NCI-H1436 (cell line): ENCODE measurements at places on chromosomes 3 and 15.

- DNase-seq = no peak
Measured at GRCh38 chr3:87045473-87045872, 54.5 kb upstream of the VGLL3 start.

GRCh38 chr15:93072011-93072410 is 17.0 kb downstream of the RGMA start:
- no peak for DNase-seq

DNA sequence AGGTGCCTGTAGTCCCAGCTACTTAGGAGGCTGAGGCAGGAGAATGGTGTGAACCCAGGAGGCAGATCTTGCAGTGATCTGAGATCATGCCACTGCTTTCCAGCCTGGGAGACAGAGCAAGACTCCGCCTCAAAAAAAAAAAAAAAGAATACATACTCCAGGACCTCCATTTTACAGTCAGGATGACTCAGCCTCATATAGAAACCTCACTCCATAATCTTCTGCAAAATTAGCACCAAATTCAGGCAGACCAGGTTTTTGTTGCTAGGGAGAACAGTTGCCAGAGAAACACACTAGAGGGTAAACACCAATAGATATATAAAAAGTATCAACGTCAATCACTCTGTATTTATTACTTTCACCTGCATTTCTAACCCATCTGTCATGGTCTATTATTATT is 28.3 kb upstream of the AP3B2 start:
- DNase-seq = no peak

DNA sequence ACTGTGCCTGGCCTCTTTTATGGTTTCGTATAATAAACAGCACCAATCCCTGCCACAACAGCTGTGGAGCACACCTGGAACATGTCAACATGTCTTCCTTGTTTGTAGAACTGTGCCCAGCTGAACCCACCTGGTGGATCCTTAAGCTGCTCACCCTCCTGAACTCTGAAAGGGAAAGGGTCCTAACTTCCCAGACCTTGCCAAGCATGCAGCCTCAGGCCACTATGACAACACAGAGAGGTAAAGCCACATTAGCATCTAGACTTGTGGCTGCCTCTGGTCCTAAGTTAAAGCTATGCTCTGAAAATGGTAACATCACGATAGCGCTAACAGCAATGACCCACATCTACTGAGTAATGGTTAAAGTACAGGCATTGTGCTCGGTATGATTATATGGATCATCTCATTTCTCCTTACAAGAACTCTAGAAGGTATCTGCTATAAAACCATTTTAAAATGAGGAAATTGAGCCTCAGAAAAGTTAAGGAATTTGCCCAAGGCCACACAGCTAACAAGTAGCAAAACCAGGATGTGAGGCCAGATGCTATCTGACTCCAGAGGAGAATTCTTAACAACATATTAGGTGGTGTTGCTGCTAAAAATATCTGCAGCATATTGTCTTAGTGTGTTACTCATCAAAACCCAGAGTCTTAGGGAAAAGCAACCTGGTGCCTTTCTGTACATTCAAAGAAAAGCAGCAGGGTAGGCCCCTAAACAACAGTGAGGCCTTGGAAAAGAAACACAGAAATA is 23.1 kb upstream of the HERC1 start:
- DNase-seq = no peak

GRCh38 chr3:99351122-99351521 is 287.3 kb upstream of the COL8A1 start:
- no peak for DNase-seq

DNA sequence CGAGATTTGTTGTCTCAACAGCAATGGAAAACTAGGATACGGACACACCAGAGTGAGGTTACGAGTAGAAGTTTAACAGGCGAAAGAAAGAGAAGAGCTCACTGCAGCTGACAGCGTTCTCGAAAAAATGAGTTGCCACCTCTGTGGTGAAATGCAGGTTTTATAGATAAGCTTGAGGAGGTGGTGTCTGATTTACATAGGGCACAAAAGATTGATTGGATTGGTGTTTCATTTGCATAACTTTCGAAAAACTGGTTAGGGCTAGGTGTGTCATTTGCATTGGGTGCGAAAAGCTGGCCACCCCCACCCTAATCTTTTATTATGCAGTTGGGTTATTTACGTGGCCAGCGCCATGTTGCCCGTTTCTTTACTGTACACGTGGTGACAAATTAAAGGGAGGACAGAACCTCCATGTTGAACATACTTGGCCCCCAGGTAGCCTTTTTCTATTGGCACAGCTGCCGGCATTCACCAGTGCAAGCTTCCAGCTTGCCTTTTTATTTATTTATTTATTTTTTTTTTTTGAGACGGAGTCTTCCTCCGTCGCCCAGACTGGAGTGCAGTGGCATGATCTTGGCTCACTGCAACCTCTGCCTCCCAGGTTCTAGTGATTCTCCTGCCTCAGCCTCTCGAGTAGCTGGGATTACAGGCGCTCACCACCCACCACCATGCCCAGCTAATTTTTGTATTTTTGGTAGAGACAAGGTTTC is 8.3 kb downstream of the IFT122 start:
- no peak for DNase-seq

DNA sequence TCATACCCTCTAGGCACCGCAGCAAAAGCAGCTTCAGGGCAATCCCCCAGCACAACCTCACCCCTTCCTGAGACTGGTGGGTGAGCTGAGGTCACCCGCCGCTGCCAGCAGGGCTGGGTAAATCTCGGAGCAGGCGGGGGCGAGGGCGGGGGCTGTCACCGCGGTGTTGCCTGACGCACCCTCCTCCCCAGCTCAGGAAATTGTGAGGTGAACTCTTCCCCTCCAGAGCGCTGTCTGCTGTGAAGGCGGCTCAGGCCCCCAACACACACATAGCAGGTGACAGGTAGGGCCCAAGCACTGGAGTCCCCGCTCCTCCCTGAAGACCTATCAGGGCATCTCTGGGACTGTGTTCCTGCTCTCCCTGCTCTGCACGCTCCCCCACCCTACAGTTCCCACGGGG is 30.2 kb upstream of the FURIN start:
- no peak for DNase-seq

DNA sequence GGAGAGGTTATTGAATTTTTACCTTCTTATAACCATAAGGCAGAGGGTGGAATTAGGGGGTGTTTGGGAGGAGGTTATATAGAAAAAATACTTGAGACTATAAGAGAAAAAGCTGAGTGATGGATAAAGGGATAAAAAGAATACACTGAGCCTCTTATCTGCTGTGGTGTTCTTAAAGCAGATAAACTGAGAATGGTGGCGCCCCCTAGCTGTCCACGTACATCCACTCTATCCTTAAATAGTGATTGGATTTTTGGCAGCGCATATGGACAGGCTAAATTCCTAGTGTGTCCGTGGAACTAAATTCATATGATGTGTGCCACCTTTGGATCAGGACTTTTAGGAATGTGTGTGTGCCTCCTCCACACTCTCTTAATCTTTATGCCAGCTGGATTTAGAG is 121.1 kb downstream of the OXSM start:
- no peak for DNase-seq

DNA sequence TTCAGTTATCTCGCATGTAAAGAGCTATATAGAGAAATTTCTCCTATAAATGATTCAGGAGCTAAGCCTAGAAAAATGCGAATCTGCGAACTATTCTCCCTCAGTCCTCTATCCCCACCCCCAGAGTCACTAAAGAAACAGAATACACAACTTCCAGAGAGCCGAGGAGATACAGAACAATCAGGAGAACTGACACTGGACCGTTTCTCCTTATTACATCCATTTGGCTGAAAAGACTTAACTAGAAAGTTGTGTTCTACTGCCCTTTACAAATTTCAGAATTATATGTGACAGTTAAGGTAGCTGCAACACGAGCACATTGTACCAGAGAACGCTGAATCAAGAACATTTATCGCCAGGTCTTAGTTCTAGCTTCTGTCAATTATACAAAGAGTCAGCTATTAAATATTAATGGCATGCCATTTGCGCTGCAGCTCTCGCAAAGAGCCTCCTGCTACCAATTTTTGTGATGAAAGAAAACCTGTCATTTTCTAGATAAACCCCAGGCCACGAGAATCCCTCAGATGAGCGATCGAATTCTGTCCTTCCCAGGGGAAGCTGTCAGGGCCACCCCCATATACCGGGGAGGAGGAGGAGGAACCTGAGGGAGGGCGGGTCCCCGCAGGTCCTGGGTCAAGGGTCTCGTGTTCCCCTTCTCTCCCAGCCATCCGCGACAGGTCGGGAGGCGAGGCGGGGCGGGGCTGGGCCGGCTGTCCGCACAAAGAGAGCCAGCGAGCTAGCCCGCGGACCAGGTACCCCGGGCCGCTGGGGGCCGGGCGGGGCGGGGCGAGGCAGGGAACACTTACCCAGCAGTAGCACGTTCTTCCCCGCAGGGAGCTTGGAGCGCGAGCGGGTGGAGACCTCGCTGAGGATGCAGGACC is 878 bp downstream of the DYNC1LI1 start:
- DNase-seq = peak; percentile 9

- no peak for DNase-seq
Measured at GRCh38 chr3:15055019-15055557, 10.0 kb downstream of the MRPS25 start.

GRCh38 chr3:167866331-167866730 is 130.8 kb downstream of the SERPINI1 start:
- DNase-seq = no peak

GRCh38 chr3:136802481-136802996 is 16.4 kb upstream of the SLC35G2 start:
- peak; percentile 82 for DNase-seq

DNA sequence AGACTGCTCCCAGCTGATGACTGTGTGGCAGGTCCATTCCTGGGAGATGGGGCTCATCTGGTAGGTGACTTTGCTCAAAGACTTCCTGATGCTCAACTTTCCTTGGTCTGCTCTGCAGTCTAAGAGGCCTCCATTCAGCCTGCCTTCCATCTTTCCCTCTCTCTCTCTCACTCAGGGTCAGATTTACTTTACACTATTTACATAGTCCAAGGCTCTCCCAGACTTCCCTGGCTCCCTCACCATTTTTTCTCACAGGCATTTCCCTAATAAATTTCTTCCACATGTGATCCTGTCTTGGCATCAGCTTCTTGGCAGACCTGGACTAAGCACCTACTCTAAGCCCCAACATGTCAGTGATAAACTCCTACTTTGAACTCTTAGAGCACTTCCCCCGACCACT is 13.0 kb upstream of the PCCB start:
- DNase-seq = no peak

GRCh38 chr15:43187544-43188155 is 2.4 kb downstream of the CCNDBP1 start:
- DNase-seq = peak; percentile 42

DNA sequence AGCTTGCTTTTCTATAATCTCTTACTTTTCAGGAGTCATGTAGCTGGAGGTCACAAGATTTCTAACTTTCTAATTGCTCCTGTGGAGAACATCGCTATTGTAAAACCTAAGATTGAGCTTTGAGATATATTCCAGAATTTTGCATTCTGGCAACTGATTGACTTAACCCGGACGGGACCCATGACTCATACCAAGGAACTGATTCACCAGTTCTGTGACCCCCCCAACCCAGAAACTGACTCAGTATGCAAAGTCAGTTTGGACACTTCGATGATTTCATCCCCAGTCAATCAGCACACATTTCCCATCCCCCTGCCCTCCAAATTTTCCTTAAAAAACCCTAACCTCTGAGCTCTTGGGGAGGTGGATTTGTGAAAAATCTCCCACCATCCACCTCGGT is 396.5 kb upstream of the GBE1 start:
- no peak for DNase-seq

DNA sequence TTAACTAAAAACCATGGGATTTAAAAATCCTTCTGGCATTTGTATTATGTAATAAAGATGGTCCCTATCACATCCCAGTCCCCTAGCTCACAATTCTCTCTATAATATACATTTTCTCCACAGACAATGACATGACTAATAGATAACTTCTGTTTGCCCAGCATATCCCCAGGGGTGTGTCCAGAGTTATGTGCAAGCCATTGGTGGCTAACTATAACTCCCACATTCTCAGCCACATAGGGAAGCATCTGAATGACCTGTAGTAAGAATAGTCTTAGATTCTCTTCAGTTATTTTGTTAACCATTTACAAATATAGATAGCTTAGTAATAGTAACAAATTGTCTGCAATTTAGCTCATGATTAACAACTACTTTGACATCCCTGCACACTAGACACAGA is 52.2 kb upstream of the RBSN start:
- no peak for DNase-seq

DNA sequence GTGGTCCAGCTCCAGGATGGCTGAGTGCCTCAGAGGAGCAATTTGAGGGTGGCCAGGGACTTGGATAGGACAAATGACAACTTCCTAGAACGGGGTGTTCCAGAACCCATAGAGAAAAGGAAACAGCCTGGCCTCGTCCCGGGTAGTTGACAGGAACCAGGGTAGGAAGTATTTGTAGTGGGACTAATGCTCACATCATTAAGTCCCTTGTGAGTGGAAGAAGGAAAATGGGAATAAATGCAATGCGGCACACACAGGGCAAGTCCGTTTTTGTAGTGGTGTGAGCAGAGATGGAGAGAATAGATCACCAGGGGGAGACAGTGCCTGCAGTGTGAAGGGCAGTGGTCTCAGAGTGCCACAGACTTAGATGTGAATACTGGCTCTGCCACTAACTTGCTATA is 19.6 kb downstream of the TIMP4 start:
- no peak for DNase-seq

DNA sequence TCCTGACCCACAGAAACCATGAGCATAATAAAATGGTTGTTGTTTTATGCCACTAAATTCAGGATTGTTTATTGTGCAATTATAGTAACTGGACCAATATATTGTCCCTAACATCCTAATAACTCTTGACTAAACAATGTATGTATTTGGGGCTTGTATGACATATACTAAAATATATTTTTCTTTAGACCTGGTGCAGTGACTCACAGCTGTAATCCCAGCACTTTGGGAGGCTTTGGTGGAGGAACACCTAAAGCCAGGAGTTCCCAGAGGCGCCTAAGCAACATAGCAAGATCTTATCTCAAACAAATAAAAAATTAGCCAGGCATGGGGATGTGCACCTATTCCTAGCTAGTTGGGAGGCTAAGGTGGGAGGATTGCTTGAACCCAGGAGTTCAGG is 180.4 kb downstream of the SUCNR1 start:
- DNase-seq = no peak

- no peak for DNase-seq
Measured at GRCh38 chr3:173615661-173616060, 218.1 kb downstream of the NLGN1 start.

DNA sequence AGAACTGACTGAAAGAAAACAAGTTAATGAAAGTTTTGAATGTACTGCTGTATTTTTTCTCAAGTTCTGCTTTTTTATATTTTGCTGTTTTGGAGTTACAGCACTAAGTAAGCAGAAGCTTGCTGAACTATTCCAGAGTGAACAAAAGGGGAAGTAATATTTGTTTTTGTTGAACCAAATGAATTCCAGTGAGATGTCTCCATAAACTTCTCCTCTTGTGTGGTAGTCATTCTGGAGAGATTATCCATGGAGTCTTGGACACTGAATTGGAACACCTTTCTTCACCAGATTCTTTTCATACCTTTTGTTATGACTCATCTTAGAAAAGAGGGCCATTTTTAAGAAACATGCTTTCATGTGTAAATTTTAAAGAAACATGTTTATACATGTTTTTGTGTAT is 8.8 kb downstream of the ANKUB1 start:
- DNase-seq = no peak
